ENCODE measurements at places on chromosomes 16 and 17. TPM values are rescaled to one million over a fixed set of nuclear protein-coding genes. Genes with fewer than 3 reads are reported as not detected.

DNA sequence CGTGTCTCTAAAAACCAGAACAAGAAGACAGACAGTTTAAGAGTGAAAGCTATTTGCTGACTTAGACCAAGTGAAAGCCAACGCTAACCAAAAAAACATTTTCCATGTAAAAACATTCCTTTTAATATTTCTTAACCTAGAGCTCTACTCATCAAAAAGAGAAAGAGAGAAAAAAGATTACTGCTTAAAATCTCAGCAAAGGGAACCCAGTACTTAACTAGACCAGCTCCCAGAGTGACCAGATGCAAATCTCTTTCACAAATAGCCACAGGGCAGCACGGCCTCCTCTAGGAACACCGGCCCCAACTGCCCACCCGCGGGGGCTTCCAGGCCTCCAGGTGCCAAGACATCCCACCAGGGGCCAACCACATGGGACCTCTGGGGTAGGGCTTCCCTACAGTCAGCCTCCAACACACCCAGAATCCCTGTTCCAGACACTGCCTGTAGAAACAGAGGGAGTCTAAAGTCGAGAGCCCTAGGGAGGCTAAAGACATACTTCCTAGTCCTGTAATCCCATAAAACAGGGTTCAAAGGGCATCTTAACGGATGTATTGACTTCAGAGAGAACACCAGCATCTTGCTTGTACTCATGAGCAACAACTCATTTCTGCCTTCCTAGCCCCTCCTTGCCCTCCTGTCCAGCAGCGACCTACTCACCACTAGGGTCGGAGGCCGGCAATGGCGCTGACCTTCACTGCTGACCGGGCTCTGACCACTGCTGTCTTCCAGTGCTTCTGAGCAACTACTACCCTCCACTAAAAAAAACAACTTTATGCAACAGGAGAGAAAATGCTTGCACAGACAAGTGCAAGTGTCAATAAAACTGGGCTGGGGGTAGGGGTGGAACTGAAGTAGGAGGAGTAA, 21.3 kb downstream of the ZCCHC14 start:
- no peak for DNase-seq

- peak; percentile 65 for DNase-seq
Measured at GRCh38 chr16:88785106-88785924, at the start of gene PIEZO1. Gene PIEZO1 (minus strand): TSS chr16:88785220. CDS start chr16:88784964, 256 bp downstream.

DNA sequence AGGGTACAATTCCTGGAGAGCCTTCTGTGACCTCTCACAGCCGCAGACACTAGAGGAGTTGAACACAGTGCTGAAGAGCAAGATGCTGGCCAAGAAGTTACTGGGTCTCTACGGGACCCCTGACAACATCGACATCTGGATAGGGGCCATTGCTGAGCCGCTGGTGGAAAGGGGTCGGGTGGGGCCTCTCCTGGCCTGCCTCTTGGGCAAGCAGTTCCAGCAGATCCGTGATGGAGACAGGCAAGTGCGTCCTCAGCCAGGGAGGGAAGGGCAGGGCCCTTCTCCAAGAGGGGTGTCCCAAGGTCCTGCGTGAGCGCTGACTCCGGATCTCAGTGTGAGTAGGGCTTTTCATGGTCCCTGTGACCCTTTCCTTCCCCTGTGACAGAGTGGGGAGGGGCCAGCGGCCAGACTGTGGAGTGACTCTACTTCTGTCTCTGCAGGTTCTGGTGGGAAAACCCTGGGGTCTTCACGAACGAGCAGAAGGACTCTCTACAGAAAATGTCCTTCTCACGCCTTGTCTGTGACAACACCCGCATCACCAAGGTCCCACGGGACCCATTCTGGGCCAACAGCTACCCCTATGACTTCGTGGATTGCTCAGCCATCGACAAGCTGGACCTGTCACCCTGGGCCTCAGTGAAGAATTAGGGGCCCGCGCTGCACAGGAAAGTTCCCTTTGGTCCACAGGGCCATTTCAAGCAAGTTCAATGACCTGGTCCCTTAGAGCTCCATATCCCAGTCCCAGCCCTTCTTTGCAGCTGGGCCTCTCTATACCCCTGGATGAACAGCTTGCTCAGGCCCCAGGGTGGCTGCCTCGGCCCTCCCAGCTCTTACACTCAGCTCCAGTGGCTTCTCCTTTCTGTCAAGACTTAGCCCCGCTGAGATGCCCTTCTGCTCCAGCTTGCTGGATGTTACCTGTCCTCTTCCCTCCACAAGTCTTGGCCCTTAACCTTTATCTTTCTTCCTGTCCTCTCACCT, 13.1 kb downstream of the MPO start:
- DNase-seq: peak; percentile 7

DNA sequence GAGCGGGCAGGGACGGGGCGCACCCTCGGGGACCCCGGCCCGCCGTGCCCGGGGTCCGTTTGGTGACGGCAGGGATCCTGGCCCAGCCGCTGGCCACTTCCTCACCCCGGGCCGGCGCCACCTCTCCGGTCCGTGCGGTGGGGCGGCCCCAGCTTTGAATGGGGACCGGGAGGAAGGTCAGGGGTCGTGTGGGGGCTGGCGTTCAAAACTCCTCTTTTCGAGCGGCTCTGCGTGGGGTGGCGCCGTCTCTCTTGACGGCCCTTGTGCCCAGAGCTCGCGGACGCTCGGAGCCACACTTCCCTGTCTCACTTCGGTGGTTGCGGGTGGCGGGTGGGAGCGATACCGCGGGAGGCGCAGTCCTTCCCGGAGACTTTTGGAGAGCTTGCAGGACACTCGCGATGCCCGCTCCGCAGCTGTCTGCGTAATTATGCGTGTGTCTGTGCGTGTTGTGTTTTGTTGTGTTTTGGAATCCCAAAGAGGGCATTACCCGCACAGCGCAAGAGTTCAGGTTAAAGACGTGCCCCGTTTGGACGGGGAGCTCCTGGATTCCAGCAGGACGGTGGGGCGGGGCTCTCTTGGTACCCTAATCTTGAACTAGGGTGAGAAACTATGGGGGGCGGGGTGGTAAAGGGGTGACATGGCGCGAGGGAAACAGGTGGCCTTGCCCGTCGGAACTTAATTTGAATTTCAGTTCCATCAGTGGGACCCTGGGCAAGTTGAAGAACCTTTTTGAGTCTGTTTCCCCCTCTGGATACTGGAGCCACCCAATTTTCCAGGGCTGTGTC, 637 bp downstream of the PLCG2 start:
- no peak for DNase-seq

Gene PYY
- total RNA-seq: not detected

Gene LPO
- 2.0 TPM for total RNA-seq

Gene ABCC11
- 6.8 TPM for total RNA-seq
